ENCODE measurements at places on chromosomes 2 and 18. TPM values are rescaled to one million over a fixed set of nuclear protein-coding genes. Genes with fewer than 3 reads are reported as not detected.

The EFEMP1 gene
- not detected for total RNA-seq

The KDSR gene
- total RNA-seq = 449 TPM

The HAAO gene
- total RNA-seq = 2.4 TPM

DNA sequence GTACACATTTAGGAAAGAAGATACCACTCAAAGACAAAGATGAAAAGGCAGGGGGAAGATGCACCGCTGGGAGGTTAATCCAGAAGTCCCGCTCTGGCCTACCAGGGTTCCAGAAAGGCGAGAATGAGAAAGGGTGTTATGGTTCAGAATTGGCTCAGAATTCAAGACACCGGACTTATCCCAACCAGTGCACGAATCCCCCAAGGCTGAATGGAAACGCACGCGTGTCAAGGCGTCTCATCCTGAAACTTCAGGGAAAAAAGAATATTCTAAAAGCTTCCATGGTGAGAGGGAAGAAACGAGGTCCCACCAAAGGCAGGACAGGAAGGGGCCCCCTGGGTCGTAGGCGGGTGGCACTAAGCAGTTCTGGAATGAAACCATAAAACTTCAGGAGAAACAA is 71.9 kb downstream of the SLC66A2 start:
- H3K4me1 ChIP-seq = no peaks in the 10 kb centered on the region
- no peaks in the 10 kb centered on the region for H3K36me3 ChIP-seq
- H3K27ac ChIP-seq = no peak overlapping the region
- no peaks in the 10 kb centered on the region for H3K27me3 ChIP-seq
- DNase-seq = no peak
- no peak overlapping the region for H3K4me3 ChIP-seq

- no peaks in the 10 kb centered on the region for H3K36me3 ChIP-seq
- H3K4me3 ChIP-seq = no peak overlapping the region
- no peak overlapping the region for H3K27ac ChIP-seq
These were observed 862.9 kb upstream of the ACVR2A start for GRCh38 chr2:146981921-146982320.

- no peaks in the 10 kb centered on the region for H3K27me3 ChIP-seq
- H3K4me3 ChIP-seq = no peak overlapping the region
- DNase-seq = no peak
- no peaks in the 10 kb centered on the region for H3K4me1 ChIP-seq
- H3K27ac ChIP-seq = no peak overlapping the region
These were observed 231.4 kb downstream of the FAM210A start for GRCh38 chr18:13494871-13495445.

DNA sequence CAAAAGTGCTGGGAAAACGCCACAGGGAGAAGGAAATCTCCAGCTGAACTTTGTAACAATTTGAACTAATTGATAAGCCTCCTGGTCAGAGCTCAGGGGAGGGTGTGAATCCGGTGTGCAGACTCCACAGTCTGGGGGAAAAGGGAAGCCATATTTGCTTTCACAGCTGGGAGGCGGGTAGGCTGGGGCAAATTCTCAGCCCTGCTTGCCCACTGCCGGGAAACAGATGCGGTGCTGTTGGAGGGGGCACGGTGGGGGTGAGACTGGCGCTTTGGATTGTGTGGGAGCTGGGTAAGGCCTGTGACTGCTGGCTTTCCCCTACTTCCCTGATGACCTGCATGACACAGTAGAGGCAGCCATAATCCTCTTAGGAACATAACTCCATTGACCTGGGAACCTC is 134.8 kb downstream of the ADCYAP1 start:
- DNase-seq = no peak
- no peak overlapping the region for H3K27ac ChIP-seq
- no peaks in the 10 kb centered on the region for H3K36me3 ChIP-seq
- no peaks in the 10 kb centered on the region for H3K4me1 ChIP-seq
- H3K4me3 ChIP-seq = no peak overlapping the region

- H3K4me1 ChIP-seq = no peaks in the 10 kb centered on the region
- H3K27me3 ChIP-seq = no peaks in the 10 kb centered on the region
- no peaks in the 10 kb centered on the region for H3K36me3 ChIP-seq
- no peak overlapping the region for H3K27ac ChIP-seq
- no peak for DNase-seq
- H3K4me3 ChIP-seq = no peak overlapping the region
These were observed 51.2 kb upstream of the NOSTRIN start for GRCh38 chr2:168751104-168751740.

DNA sequence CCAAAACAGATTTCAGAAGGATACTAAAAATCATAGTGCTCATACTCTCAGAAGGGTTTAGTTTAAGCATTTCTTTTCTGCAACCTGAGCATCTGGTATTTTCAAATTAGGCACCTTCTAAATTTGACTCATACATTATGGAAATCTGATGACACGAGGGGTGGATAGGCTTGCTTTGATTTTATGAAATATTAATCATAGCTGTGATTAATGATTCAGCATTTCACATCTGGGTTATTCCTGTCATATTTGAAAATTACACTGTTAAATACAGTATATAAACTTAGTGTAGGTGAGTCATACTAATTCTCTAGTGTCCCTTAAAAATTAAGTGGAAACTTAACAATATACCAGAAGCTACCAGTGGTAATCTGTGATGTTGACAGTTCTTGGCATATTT is 47.7 kb downstream of the MRPS9 start:
- no peak overlapping the region for H3K27ac ChIP-seq
- no peaks in the 10 kb centered on the region for H3K27me3 ChIP-seq
- no peak overlapping the region for H3K4me3 ChIP-seq
- DNase-seq = no peak
- H3K4me1 ChIP-seq = peaks cover 38% of the 10 kb centered on the region
- H3K36me3 ChIP-seq = no peaks in the 10 kb centered on the region

DNA sequence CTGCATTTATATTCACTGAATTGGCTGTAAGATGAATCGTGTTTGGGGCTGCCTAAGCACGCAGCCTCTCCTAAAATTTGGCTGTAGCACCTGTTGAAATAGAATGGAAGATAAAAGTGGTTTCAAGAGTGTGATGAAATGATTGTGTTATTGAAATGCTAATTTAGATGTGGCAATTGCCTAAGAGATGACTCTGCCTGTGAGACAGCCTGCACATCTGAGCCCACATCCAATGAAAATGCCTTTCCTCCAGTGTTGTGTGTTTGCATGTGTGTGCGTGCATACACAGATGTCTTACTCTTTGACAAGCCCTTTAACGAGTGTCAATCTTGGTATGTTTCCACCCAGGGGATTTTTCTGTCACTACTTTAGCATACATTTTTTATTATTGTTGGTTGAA is 346.9 kb downstream of the MEIS1 start:
- no peaks in the 10 kb centered on the region for H3K36me3 ChIP-seq
- no peaks in the 10 kb centered on the region for H3K4me1 ChIP-seq

- DNase-seq = no peak
- no peaks in the 10 kb centered on the region for H3K36me3 ChIP-seq
- H3K27ac ChIP-seq = no peak overlapping the region
- no peak overlapping the region for H3K4me3 ChIP-seq
- H3K27me3 ChIP-seq = peaks cover 37% of the 10 kb centered on the region
- H3K4me1 ChIP-seq = no peaks in the 10 kb centered on the region
These were observed 43.0 kb upstream of the ACKR3 start for GRCh38 chr2:236526455-236527158.

GRCh38 chr18:42174909-42175308 is 219.9 kb downstream of the PIK3C3 start:
- peak; percentile 46 for DNase-seq
- no peak overlapping the region for H3K27ac ChIP-seq
- no peak overlapping the region for H3K4me3 ChIP-seq
- no peaks in the 10 kb centered on the region for H3K36me3 ChIP-seq

GRCh38 chr18:25843791-25844190 is 246.6 kb downstream of the SS18 start:
- no peak overlapping the region for H3K4me3 ChIP-seq
- H3K27ac ChIP-seq = no peak overlapping the region
- H3K27me3 ChIP-seq = no peaks in the 10 kb centered on the region
- H3K36me3 ChIP-seq = no peaks in the 10 kb centered on the region

DNA sequence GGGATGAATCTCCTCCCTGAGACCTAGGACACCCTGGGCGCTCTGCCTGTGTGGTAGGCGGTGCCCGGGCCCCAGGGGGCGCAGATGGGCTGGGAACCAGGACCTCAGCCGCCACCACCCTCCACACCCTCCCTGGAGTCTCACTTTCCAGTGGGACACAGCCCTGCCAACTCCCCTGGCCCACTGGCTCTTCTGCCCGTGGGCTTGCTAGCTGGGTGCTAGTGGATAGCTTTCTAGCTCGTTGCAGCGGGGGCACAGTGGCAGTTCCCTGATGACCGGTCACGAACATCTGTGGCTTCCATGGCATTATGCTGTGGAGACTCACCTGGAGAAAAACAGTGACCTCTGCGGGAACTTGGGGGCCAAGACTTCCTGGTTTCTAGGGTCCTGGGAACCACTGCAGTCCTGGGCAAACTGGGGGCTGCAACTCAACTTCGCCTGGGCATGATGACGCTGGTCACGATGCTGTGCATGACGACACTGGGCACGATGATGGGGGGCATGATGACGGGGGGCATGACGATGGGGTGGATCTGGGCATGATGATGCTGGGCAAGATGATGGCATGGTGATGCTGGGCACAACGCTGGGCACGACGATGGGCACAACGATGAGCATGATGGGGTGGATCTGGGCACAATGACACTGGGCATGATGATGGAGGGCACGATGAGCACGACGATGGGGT is 31.0 kb upstream of the ALLC start:
- DNase-seq = no peak

DNA sequence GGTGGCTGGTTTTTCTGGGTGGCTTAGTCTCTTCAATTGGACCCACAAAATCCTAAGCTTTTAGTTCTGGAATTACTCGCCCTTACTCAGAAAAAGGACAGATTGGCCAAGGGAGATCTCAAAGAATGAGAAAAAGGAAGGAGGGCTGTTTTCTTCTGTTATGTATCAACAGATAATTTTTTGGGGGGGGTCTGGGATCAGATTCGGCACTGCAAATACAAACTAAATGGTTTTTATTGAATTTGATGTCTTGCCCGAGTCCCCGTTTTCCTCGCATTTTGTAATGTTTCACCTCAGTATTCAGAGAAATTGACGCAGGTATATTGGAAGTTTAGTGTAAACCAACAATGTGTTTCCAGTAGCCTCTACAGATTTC is 762 bp downstream of the YIPF4 start:
- H3K36me3 ChIP-seq = no peaks in the 10 kb centered on the region
- no peaks in the 10 kb centered on the region for H3K27me3 ChIP-seq
- peak overlapping the region; percentile 76 for H3K27ac ChIP-seq
- peak overlapping the region; percentile 99 for H3K4me3 ChIP-seq
- DNase-seq = no peak

All from A673 (cell line).